ENCODE measurements at places on chromosomes 11 and 22.
A peak's percentile ranks its signal among the peaks of the same experiment; 100 is the strongest.

GRCh38 chr11:45237711-45238315, 48.3 kb downstream of the SYT13 start:
- DNase-seq, result no peak

GRCh38 chr22:27433585-27434190, 367.9 kb downstream of the MN1 start:
- DNase-seq, result peak; percentile 37

- DNase-seq, result no peak
These were observed 53.4 kb upstream of the WNT7B start for GRCh38 chr22:46030231-46030880.

GRCh38 chr11:93651052-93651451, 10.4 kb upstream of the CEP295 start:
- no peak for DNase-seq

- no peak for DNase-seq
These were observed 380.9 kb downstream of the LARGE1 start for GRCh38 chr22:33539202-33539901.

GRCh38 chr11:94588366-94588942, 21.3 kb downstream of the PIWIL4 start:
- DNase-seq, result no peak

DNA sequence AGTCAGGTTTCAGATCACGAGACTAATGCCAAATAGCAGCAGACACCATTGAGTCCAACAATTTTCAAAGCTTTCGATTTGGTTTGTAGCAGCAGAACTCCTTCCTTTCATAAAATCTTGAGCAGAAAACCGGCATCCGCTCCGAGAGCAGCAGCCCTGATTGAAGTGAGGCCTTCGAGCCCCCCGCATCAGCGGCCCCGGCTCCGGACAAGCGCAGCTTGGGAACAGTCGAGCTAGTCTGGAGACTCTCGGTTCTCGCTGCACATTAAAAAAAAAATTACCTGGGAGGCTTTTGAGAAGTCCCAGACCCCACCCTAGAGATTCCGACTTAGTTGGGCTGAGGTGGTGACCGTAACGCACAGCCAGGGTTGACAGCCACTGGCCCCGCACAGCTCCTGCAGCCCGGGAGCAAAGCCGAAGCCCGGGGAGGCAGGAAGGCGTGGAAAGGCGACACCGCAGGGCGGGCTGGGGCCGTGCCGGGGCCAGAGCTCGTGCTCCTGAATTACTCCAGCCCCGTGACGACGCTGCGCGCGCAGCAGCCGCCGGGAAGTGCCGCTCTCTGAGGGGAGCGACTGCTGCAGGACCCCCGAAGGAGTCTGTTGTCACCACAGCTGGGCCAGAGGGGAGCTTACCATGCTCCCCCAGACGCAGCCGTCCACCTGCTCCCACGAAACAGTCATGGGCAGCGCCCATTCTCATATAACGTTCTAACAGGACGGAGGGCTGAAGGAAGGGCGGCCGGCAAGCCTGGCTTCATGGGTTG, 57.8 kb downstream of the SPATA19 start:
- no peak for DNase-seq

- DNase-seq, result no peak
These were observed 5.6 kb upstream of the CARNS1 start for GRCh38 chr11:67409781-67410368.

GRCh38 chr11:92929246-92929645, 40.2 kb upstream of the MTNR1B start:
- DNase-seq, result peak; percentile 2

GRCh38 chr11:30406978-30407762, 84.3 kb downstream of the ARL14EP start:
- no peak for DNase-seq

DNA sequence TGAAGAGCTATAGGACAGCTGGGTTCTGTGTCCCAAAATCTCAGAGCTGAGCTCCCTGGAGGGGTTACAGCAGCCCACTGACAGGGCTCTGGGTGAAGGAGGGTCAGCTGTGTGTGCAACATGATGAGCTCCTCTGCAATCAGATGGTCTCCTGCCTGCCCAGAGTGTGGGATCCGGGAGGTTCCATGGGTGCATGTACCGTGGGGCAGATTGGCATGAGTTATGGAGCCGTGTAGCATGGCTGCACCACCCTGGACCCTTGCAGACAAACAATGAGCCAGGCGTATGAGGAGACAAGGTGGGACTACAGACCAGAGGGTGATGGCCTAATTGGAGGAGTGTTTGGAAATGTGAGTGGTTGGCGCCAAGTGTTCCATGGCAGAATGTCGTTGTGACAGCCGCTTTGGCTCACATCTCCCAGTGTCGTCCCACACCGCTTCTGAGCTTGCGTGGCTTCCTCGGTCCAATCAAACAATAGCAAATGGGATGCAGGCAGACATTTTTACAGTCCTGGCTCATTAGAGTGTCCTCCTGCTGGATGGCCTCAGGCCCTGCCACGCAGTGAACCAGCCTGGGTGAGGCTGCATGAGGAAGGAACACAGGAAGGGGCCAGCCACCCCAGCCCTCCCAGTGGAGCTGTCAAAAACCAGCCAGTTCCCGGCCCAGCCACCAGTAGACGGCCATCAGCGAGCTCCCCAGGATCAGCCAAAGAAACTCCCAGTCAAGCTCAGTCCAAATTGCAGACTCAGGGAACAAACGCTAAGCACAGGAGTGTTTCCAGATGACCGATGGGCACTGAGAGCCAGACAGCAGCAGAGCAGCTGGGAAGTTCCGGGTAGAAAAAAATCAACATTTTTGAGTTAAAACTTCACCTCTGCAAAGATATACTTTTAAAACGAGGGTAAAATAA, 1066.9 kb downstream of the BRD1 start:
- no peak for DNase-seq

DNA sequence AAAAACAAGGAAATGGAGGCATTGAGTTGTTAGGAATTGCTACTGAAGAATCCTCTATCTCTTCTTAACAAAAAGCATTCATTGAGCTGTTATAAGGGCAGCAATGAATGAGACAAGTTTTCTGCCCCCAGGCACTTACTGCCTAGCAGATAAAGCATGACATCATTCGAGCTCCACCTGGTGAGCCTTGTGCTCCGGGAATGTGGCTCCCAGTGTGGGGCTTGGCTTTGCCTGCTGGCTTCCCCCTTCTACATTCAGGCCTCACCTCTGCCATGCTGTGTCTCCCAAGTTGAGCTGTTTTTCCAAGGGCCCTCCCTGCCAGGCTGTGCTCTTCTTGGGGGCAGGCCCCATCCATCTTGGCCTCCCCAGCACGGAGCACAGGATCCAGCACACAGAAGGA, 56.9 kb upstream of the EIF3D start:
- DNase-seq, result no peak

DNA sequence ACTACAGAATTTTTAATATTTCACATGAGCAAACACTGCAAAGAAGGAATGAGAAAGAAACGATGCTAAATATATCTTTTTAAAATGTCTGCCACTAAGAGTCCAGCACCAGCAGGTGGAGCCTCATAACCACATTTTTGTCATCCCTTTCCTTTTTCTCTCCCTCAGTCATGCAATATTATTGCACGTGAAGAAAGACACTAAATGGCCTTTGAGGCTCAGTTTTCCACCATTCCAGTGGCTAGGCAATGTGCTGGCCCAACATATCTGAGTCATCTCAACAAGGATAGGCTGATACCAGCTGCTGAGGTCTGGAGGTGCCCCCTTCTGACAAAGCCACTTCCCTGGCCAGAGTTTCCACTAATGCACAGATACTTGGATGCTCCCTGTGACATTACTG, 1.8 kb downstream of the ALKBH8 start:
- peak; percentile 71 for DNase-seq
